ENCODE measurements at places on chromosomes 3 and 15.

DNA sequence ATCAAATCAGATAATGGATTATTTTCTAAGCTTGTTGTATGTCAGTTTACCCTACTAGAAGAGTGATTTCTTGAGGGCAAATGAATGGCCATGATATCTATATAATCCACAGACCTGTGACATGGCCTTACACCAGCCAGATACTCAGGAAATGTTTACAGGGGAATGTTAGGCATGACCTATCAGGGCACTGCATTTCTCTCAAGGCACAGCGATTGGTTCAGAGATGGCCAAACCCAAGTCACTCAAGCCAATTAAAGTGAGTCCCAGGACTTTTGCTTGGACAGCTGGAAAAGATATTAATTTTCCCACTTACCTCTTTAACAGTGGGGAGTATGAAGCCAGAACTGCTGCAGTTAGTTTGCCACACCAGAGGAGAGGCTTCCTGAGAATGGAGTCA lies 28.7 kb upstream of the GATA2 start:
- no peak for DNase-seq

DNA sequence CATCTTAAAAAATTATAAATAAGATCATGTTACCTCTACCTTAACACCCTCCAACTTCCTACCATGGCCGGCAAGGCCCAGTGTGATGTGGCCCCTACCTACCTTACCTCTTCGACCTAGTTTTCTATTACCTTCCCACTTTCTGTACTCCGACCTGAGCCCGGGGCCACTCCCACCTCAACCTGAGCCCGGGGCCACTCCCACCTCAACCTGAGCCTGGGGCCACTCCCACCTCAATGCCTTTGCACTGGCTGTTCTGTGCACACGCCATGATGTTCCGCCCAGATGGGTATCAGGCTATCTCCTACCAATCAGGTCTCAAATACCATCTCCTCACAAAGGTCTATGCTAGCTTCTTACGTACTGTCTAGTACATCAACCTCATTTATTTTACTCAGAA lies 66.8 kb upstream of the XXYLT1 start:
- DNase-seq = no peak

GRCh38 chr3:146163584-146163983 lies 2.6 kb upstream of the PLOD2 start:
- no peak for DNase-seq

- no peak for DNase-seq
Observed at GRCh38 chr15:28080386-28080785, 18.7 kb downstream of the OCA2 start.

GRCh38 chr15:40329804-40330203 lies 6.3 kb downstream of the INAFM2 start:
- no peak for DNase-seq

- no peak for DNase-seq
Observed at GRCh38 chr15:68148039-68148438, 57.1 kb downstream of the CALML4 start.
